ENCODE measurements at places on chromosomes 4 and X.
A peak's percentile ranks its signal among the peaks of the same experiment; 100 is the strongest.

- no peak for DNase-seq
These were observed 638.7 kb downstream of the DMD start for GRCh38 chrX:32572644-32573043.

- no peak for DNase-seq
These were observed 225.7 kb downstream of the GRID2 start for GRCh38 chr4:92529510-92529909.

DNA sequence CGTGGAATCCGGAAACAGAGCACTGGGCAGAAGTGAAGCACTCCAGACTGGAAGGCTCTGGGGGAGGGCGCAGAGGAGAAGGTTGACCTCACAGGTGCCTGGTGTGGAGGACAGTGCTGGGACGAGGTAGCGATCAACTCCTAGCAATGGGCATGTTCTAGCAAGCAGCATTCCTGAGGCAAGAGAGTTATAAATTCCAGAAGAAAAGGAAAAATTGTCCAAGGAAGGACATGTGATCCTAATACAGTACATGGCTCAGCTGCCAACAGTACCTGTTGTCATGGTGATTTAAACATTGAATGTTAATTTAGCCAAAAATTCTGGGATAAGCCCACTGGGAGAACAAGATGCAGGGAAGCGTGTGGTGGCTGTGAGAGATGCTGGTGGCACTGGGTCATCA is 8.2 kb downstream of the ARHGAP4 start:
- no peak for DNase-seq

GRCh38 chr4:139042981-139043460 is 27.4 kb downstream of the NOCT start:
- no peak for DNase-seq

DNA sequence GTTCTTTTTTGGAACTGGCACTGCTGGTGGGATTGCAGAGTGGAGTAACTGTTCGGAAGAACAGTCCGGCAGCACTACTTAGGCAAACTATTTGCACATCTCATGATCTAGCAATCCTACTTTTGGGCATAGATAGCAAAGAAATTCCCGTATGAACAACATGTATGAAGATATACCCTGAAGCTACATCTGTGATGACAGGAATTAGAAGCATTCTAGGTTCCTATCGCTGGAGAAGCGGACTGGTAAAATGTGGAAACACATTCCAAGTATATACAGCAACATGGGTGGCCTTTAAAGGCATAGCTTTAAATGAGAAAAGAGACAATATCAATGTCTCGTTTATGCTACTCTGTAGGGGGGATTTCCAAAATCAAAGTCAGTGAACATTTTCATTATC is 3.1 kb downstream of the DCAF16 start:
- no peak for DNase-seq

GRCh38 chr4:41443340-41444079 is 94.4 kb upstream of the LIMCH1 start:
- no peak for DNase-seq

DNA sequence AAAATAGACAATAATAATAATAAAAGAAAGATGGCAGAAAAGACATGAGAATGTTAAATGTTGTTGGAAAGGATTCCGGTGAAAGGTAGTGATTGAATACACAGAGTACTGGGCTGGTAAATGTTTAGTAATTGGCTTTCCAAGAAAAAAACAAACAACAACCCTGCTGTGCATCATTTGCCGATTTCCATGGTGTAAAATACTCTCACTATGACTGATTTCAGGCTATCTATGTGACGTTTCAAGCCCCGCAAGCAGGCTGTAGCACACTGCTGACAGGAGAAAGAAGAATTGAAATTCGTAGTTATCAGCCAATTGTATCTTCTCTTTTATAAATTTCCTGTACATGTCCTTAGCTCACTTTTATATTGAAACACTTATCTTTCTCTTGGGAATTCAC is 13.6 kb upstream of the SEPTIN6 start:
- no peak for DNase-seq

GRCh38 chr4:3770323-3771163 is 4.4 kb downstream of the ADRA2C start:
- no peak for DNase-seq

DNA sequence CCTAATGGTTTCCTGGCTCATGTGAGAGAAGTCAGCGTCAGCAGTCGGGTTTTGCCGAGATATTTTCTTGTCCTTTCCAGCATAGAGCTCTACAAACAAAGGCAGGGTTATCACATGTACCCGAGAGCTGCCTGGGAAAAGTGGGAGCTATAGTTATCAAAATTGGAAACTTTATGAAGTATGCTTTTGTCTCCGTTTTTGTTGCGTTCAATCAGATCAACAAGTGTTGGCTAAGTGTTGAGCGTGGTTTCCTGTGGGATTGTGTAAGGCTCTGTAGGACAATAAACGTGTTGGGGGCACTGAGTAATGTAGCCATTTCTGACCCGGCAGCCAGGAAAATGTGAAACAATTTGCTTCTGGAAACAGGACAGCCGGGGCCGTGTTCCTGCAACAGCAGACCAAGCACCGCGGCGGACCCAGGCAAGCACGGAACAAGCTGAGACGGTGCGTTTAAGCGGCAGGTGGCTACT is at the start of gene BMX:
Gene BMX, plus strand, starts transcription at position 311 of the 470 bp plus-strand sequence. CDS start 7,547 bp downstream, outside the sequence.
- no peak for DNase-seq

- no peak for DNase-seq
These were observed 66.0 kb upstream of the CHRNA9 start for GRCh38 chr4:40269133-40269532.

GRCh38 chr4:82823062-82823461 is 24.5 kb upstream of the SCD5 start:
- DNase-seq, result no peak

DNA sequence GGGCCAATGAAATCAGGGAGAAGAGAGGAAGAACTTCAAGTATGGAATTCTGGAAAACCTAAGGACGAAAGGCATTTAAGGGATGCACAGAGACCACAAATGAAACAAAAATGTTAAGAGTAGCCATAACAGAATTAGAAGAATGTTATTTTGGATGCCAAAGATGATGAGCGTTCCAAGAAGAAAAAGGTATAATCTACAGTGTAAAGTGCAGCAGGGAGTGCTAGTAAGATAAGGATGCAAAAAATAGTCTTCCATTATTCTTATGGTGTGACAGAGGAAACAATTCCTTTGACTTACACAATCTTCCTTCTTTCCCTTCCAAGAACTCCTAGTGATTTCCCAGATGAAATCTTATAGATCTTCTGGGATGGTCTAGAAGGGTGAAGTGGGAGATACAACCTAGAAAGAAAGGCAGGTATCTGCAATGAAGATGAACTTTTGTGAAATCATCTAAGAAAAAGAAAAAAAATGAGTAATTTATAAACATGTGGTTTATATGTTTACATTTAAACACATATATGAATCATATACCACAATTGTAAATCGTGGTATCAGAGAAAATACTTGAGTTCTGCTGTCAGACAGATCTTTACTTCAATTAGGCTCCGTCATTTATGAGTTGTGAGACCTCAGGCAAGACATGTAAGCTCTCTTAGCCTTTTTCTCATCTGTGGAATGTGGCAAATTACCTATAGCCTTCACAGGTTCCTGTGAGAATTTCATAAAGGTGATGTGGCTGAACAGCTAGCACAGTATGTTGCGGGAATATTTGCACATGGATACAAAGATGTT is 8.1 kb downstream of the MORF4L2 start:
- DNase-seq, result no peak

- no peak for DNase-seq
These were observed 267.2 kb downstream of the FBXO8 start for GRCh38 chr4:174016251-174016650.

- no peak for DNase-seq
These were observed 51.8 kb downstream of the GC start for GRCh38 chr4:71732066-71732465.

GRCh38 chr4:175509320-175509719 is 302.7 kb downstream of the GPM6A start:
- peak; percentile 50 for DNase-seq

DNA sequence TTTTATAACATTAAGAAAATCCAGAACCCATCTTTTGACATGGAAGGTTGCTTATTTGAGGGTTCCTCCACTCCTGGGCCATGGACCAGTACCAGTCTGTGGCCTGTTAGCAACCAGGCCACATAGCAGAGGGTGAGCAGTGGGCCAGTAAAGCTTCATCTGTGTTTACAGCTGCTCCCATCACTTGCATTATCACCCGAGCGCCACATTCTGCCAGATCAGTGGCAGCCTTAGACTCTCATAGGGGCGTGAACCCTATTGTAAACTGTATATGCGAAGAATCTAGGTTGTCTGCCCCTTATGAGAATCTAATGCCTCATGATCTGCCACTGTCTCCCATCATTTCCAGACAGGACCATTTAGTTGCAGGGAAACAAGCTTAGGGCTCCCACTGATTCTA is 58.6 kb downstream of the NDST4 start:
- peak; percentile 6 for DNase-seq

DNA sequence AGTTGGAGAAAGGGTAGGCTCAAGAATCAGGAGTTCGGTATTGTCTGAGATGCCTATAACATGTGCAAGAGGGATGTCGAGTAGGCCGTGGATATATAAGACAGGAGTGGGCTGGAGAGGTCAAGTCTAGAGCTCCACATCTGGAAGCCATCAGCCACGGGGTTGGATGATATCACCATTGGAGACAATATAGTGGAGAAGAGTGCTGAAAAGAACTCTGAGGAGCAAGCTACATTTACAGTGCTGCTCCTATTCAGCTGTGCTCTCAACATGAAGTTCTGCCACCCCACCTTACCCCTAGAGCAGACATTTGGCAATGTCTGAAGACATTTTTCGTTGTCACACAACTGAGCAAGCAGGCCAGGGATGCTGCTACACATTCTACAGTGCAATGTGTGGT is 20.9 kb upstream of the PLAC1 start:
- DNase-seq, result no peak

DNA sequence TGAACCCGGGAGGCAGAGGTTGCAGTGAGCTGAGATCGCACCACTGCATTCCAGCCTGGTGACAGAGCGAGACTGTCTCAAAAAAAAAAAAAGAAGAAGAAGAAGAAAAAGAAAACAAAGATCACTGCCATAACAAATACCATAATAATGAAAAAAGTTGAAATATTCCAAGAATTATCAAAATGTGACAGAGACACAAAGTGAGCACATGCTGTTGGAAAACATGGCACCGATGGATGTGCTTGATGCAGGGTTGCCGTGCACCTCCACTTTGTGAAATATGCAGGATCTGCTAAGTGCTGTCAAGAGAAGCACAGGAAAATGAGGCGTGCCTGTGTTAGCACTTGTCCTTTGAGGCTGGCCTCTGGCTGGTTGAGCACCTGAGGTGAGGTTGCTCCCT is 133.3 kb downstream of the STK32B start:
- no peak for DNase-seq

DNA sequence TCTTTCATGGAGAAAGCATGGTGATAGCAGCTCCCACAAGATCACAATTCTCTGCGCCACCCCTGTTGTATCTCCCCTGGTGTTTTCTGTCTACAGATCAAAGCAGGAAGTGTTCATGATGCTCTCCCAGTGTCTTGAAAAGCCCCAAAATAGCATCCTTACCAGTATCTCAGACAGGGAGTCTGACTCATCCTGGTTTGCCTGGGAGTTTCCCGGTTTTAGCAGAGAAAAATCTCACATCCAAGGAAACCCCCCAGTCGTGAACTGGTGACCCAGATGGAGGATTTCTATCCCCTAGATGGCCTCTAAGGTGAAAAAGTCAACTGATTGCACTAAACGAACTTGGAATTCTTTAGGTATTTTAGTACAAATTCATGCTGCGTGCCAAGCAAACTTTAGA is 64.3 kb upstream of the NR0B1 start:
- DNase-seq, result no peak

- no peak for DNase-seq
These were observed 133.5 kb downstream of the COL4A5 start for GRCh38 chrX:108573136-108573535.

GRCh38 chr4:174156239-174156826 is 127.1 kb downstream of the FBXO8 start:
- peak; percentile 39 for DNase-seq

DNA sequence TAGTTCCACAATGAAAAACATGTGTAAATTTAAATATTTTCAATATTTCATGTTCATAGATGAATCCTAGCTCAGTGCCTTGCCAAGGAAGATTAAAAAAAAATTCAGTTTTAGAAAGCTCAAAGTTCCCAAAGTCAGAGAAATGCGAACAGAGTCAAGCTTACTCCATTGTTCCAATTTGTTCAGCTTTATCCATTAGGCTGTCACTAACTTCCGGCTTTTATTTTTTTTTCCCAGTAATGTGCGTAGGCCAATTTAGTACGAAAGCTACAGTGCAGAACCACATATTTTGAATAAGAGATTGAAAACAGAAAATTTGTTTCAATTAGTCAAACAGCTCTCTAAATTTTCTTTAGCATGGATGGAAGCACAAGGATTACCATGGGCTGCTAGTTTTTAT is 23.1 kb upstream of the KLHL2 start:
- no peak for DNase-seq

GRCh38 chr4:55819634-55820033 is at the start of gene EXOC1L:
TSS of gene EXOC1L (plus strand) at chr4:55819790. CDS start at chr4:55820027, 237 bp downstream.
- peak; percentile 76 for DNase-seq

- no peak for DNase-seq
These were observed 54.4 kb downstream of the PCDH19 start for GRCh38 chrX:100355680-100356079.

GRCh38 chr4:13584481-13584880 is 40.2 kb upstream of the NKX3-2 start:
- no peak for DNase-seq

GRCh38 chr4:119835613-119835910 is 207.0 kb upstream of the PDE5A start:
- DNase-seq, result no peak

GRCh38 chr4:7531640-7531994 is 96.9 kb upstream of the PSAPL1 start:
- peak; percentile 34 for DNase-seq

DNA sequence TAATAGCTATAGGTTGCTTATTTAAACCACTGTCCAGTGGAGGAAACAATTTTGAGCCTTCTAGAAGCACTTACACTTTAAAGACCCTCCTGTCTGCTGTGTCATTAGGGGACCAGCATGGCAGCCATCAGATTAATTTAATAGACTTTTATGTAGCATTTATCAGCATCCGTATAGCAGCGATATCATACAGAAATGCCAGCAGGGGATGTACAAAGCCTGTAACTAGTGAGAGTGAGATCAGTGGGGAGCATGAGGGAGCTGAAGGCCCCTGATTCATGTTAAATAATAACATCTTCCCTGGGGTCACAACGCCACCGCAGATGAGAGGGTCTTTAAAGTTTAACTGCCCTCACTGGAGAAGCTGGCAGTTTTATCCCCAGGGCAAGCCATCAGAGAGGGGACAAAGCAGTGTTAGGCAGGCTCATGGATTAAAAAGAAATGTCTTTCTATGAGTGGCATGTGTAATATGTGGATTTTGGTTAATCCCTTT is 144.7 kb downstream of the PDGFRA start:
- no peak for DNase-seq

GRCh38 chr4:24595659-24596058 is 11.3 kb upstream of the DHX15 start:
- DNase-seq, result no peak

DNA sequence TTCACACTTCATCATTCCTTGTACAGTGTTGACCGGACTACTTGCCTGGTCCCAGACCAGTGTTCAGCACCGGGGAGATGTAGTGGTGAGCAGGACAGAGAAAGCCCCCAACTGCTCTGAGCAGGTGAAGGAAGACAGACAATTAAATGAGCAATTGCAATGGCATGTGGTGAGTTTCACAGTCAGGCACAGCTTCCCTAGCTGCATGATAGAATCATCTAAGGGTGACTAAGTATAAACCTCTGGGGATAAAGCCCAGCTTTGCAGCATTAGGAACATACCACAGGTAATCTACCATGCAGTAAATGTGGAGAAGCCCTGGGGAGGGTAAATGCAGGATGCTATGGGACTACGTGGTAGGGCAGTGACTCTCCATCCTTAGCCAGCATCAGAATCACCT is 47.8 kb downstream of the TMA16 start:
- DNase-seq, result no peak

GRCh38 chrX:42837747-42838146 is 59.8 kb upstream of the PPP1R2C start:
- DNase-seq, result no peak
